Bronchial epithelial cell (primary cell): ENCODE measurements at places on chromosomes 16 and 17. TPM values are rescaled to one million over a fixed set of nuclear protein-coding genes. Genes with fewer than 3 reads are reported as not detected.

DNA sequence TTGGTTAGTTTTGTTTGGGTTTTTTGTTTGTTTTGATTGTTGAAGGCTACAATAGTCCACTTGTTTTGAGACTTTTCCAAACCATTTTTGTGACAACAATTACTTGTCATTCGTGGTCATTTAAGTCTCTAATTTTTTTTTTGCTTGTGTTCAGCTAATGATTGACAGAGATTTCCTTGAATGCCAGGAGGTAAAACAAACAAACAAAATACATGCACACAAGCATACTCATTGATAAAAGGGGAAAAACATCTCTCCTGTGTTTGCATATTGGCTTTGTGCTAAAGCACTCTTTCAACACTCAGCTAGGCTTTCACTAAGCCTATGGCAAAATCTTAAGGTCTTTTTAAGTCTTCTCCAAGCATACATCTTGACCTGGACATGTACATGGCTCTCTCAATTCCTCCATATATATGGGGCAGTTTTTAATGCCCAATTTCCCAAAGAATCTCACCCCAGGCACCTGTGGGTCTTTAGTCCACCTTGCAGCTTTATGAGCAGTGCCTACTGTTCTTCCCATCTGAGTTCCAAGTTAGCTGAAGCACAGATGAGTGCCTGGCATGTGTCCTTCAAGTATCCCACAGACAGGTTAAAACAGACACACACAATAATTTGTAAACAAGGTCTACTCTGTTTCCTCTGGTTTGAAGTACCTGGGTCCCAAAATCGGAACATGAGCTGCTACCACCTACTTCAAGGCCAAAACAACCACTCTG lies 24.2 kb upstream of the HS3ST3B1 start:
- no peak for DNase-seq

GALR2 gene
- total RNA-seq: not detected in 2 replicates

GRCh38 chr16:53960954-53961616 lies 257.1 kb downstream of the FTO start:
- no peak for DNase-seq

GRCh38 chr17:42681976-42682721 lies at the start of gene CNTNAP1:
Gene CNTNAP1 (plus strand): TSS chr17:42682531. CDS start chr17:42682830, 299 bp downstream.
- peak; percentile 37 for DNase-seq

GRCh38 chr17:72710834-72711233 lies 381.7 kb downstream of the SLC39A11 start:
- peak; percentile 97 for DNase-seq
